ENCODE measurements at places on chromosomes 16 and 17.

DNA sequence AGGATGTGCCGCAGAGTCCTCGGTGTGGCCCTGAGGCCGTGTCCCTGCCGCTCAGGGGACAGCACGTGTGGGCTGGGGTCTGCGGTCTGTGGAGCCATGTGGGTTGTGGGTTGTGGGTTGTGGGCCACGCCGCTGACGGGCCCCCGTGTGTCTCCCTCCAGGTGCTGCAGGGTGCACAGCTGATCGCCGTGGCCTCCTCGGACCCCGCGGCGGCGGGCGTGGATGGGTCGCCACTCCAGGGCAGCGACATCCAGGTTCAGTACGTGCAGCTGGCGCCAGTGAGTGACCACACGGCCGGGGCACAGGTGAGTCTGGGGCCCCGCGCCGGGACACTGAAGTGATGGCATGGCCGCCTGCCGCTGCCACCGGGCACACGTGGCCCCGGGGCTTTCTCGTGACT is 120.7 kb downstream of the BANP start:
- DNase-seq, result no peak

- no peak for DNase-seq
Measured at GRCh38 chr16:79542237-79542774, 58.2 kb downstream of the MAF start.

- DNase-seq, result no peak
Measured at GRCh38 chr17:48925991-48926342, 17.8 kb downstream of the UBE2Z start.

DNA sequence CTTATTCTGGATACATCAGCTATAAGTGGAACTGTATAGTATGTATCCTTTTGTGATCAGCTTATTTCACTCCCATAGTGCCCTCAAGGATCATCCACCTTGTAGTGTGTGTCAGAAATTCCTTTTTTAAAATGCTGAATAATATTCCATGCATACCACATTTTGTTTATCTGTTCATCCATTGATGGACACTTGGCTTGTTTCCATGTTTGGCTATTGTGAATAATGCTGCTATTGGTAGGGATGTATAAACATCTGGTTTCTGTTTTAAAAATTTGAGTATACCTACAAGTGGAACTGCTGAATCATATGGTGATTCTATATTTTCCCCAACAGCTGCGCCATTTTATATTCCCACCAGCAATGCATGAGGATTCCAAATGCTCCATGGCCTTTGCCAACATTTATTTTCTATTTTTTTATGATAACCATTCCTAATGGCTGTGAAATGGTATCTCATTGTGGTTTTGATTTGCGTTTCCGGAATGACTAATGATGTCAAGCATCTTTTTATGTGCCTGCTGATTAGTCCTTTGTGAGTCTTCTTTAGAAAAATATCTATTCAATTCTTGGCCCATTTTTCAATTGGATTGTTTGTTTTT is 11.6 kb downstream of the RCVRN start:
- no peak for DNase-seq

DNA sequence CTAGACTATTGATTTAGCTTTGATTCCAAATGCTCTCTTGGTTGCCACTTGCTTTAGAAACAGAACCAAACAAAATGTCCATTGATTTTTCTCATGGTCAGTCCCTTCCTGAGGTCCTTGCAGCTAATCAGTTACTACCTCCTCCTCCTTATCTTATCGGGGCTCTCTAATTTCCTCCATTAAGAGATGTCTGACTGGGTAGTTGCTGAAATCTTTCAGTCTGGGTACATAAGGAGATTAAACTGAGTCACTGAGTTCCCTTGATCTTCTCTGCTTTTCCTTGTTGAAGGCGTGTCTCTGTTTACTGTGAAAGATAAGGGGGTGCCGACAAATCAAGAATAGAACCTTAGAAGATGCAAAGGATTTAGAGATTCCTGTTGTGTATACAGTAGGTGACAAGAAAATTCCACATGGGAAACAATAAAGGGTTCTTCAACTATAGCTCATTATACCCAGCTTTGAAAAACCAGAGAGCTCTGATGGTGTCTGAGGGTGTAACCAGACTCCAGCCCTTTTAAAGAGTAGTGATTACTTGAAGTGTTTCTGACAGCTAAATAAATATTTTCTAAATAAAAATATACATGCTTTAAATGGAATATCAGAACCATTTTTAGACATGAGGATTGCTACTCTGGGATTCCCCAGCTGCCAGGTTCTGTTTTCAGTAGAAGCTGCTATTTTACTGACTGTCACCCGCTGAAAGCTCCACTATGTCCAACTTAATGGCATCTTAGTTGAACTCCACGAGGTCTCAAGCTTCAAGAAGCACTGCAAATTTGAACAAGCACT is 791.3 kb upstream of the SOX9 start:
- no peak for DNase-seq

GRCh38 chr17:57584050-57584551 is 161.0 kb downstream of the CCDC182 start:
- DNase-seq, result no peak

DNA sequence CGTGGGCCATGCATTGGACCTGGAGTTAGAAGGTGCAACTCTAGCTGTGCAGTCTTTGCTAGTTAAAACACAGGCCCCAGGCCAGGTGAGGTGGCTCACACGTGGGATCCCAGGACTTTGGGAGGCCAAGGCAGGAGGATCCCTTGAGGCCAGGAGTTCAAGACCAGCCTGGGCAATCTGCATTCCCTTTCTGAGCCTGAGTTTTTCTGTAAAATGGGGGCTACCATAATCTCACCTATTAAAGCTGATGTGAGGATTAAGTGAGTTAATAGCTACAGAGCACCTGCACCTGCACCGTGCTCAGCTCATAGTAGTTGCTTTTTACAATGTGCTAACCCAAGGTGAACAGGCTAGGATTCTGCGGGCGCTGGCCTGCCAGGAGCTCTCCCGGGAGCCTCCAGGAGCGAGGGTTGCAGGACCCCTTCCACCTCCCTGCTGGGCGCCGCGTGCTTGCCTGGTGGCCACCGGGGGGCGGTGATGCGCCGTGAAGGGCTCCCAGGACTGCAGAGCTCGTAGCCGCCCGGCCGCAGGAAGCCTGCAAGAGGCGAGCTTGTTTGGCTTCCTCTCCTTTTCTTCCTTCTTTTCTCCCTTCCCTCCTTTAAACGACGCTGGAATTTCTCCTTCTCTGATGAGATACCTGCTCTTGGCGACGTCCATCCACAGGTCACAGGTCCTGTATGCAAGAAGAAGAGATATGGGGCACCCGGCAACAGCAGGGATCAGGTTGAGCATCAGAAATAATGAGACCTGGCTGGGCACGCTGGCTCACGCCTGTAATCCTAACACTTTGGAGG is 51.3 kb downstream of the ZFP90 start:
- DNase-seq, result no peak
